Esophagus squamous epithelium (tissue), 5 donors: ENCODE measurements at places on chromosomes 1 and 21.

DNA sequence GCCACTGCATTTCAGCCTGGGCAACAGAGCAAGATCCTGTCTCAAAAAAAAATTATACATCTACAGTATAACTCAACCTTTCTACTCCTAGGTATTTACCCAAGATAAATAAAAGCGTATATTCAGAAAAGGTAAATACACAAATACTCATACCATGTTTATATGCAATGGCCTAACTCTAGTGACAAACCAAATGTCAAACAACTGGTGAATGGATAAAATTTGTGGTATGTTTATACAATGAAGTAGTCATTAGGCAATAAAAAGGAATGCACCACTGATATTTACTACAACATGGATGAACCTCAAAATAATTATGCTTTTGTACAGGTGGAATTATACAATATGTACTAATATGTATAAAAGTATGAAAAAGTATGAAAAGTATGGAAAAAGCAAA is 174.2 kb upstream of the GORAB start:
- no peak for DNase-seq

GRCh38 chr21:36615274-36615964 is 83.5 kb upstream of the SIM2 start:
- DNase-seq, result no peak

DNA sequence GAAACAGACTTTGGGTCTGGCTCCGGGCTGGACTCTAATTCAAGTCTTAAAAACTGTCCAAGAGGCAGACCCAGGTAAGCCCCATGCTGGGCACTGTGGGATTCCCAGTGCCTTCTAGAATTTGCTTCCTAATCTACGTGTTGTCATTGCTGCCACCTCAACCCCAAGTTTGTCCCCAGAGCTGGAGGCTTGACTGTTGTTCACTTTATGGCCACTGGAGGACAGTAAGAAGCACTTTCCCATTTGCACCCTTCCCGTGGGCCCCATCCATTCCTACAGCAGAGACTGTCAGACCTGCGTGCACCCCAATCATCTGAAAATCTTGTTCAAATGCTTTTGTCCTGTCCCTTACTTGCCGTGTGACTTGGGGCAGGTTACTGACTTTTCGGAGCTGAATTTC is 29.4 kb upstream of the VASH2 start:
- no peak for DNase-seq

DNA sequence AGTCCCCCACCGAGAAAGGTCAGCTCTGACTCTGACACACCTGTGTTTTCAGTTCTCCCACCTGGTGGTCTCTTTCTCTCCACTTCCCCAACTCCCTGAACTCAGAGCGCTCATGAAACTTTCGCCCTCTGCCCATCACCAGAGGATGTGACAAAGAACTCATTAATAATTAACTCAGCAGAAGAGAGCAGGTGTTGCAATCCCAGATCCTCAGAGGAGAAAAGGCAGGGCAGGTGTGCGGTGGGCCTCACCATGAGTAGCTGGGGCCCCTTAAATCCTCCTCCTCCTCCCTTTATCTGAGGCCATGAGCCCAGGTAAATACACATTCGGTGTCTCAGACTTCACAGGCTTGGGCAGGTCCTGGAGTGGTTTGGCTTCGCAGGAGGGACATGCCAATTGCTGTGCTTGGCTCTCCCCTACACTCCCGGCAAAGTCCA is 1.7 kb upstream of the LAMB3 start:
- DNase-seq, result no peak

GRCh38 chr1:46184920-46185658 is 8.8 kb upstream of the P3R3URF start:
- DNase-seq, result no peak

DNA sequence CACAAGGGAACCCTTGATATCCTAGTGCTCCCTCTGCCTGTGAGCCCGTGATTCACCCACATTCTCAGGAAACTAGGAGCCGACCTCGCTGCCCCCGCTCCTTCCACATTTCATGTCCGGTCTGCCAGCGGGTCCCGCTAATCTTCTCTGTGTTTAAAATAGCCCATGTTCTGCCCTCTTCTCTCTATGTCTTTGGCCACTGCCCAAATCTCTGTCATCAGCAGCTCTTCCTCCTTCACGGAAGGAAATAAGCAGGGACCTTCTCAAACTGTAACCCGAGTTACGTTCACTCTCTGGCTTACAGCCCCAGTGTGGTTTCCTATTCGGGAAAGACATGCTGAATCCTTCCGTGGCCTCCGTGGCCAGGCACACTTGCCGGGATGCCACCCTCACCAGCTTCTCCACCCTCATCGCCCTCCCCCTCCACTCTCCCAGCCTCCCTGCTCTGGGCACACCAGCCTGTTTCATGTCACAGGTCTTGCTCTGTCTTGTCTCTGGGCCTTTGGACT is 21.1 kb upstream of the UBXN10 start:
- DNase-seq, result no peak

- no peak for DNase-seq
These were observed 17.0 kb upstream of the NGF start for GRCh38 chr1:115355069-115355468.

- no peak for DNase-seq
These were observed 242.0 kb downstream of the RHOU start for GRCh38 chr1:228977307-228977706.

DNA sequence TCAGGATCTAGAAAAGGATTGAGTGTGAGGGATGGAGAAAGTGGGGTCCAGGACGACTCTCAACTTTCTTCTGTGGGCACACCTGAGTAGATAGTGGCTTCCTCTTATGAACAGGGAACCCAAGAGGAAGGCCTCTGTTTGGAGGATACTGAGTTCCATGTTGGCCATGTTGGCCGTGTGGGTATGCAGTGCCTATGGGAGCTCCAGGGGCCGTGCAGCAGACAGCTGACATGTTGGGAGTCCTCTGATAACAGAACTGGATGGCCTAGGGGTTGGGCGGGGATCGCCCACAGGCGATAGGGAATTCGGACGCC is 43.0 kb downstream of the TMEM53 start:
- DNase-seq, result no peak

- no peak for DNase-seq
These were observed 11.4 kb downstream of the FASLG start for GRCh38 chr1:172670316-172670715.

GRCh38 chr1:28246427-28246832 is 10.5 kb downstream of the ATP5IF1 start:
- DNase-seq, result no peak

DNA sequence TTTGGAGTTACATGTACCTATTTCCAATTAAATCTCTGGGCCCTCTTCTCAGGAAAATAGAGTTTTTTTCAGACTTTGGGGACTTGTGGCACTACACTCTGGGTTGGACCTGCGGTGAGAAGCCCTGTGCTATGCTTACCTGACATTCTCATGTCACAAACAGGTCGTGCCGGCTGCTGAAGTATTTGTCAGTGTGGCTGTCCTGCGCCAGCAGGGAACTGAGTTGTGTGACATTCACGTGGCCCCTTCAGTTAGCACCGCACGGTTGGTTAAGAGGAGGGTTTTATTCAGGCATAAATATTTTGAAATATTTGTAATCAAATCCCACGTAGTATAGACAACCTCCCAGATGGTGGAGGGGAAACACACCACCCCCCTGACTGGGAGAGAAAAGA is 6.3 kb upstream of the COL6A2 start:
- DNase-seq, result no peak

- no peak for DNase-seq
These were observed 49.9 kb upstream of the GUCA2A start for GRCh38 chr1:42214447-42214871.

DNA sequence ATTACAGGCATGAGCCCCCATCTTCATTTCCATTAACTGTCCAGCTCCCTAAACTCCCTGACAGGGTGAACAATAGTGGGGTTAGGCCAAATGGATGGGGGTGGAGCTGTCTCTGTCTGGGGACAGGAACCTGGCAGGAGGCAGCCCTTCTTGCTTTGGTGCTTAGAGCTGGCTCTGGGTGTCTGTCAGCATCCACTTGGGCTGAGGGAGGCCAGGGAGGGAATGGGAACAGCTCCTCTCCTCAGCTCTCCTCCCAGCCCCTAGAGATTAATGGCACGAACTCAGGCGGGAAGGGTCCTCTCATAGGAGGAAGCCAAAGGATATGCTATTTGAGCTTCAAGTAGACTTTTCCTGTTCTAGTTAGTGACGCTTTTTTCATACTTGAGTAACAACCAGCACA is 11.1 kb upstream of the ETV3L start:
- no peak for DNase-seq

GRCh38 chr1:28193701-28194161 is 17.2 kb upstream of the PTAFR start:
- no peak for DNase-seq

- no peak for DNase-seq
These were observed 413.4 kb upstream of the ADAMTS5 start for GRCh38 chr21:27380303-27380702.

DNA sequence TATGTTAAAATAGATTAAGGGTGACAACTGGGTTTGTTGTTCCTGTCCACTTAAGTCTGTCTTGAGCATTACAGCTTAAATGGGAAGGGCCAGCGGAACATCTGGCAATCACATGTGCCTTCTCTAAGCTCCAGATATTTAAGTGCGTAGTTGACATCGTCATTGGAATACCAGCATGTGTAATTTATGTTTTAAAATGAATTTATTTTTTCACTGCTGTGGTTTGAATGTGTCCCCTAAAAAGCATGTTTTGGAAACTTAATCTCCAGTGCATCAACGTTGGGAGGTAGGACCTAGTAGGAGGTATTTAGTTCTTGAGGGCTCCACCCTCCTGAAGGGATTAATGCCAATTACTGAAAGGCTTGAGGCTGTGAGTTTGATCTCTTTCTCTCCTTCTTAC is 13.4 kb downstream of the ZCCHC17 start:
- no peak for DNase-seq

- no peak for DNase-seq
These were observed 102.8 kb upstream of the COL24A1 start for GRCh38 chr1:86259390-86259789.

- DNase-seq, result no peak
These were observed 13.8 kb downstream of the INTS7 start for GRCh38 chr1:212021563-212021962.

- DNase-seq, result no peak
These were observed 1.4 kb downstream of the RAVER2 start for GRCh38 chr1:64745986-64746940.

DNA sequence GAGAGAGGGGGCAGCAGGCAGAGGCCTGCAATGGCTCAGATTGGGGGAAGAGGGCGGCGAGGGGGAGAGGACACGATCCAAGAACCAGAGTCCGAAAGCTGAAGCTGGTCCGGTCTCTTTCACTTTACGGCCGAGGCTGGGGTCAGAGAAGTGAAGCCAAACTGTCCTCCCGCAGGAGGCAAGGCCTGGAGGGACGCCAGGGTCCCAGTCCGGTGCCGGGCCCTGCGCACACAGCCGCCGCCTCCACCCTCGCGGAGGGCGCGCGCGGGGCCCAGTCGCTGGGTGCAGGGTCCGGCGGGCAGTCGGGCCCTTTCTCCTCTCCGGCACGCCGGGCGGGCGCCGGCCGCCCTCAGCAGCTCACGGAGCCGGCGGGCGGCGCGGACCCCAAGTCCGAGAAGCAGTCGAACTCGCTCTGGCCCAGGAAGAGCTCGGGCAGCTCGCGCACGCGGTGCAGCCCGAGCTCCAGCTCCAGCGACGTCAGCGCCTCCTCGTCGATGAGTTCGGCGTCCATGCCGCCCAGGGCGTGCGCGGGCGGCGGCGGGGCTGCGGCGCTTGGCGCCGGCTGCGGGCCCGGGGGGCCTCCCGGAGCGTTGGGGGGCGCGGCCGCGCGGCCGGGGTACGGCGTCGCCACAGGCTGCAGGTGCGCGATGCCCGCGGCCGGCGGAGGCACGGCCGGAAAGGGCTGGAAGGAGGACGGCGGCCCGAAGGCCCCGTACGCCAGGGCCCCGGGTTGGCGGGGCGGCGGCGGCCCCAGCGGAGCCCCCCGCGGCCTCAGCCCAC is 749 bp downstream of the CITED4 start:
- DNase-seq, result no peak

DNA sequence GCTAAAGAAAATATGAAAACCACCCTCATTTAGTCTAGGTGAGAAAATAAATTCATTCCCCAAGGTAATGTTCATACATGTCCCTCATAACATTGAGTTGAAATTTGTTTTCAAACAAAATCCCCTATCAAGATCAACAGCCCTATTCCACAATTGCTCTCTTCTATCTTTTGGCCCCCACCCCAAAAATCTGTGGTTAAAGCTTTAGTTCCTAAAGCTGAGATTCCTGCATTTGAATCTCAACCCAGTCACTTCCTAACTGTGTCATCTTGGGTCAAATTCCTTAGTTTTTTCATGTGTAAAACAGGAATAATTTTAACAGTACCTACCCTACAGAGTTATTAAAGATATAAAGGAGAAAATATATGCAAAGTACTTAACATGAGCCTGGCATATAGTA is 22.0 kb downstream of the KIAA0319L start:
- DNase-seq, result no peak

- DNase-seq, result no peak
These were observed 25.7 kb downstream of the DIO1 start for GRCh38 chr1:53919675-53920066.

DNA sequence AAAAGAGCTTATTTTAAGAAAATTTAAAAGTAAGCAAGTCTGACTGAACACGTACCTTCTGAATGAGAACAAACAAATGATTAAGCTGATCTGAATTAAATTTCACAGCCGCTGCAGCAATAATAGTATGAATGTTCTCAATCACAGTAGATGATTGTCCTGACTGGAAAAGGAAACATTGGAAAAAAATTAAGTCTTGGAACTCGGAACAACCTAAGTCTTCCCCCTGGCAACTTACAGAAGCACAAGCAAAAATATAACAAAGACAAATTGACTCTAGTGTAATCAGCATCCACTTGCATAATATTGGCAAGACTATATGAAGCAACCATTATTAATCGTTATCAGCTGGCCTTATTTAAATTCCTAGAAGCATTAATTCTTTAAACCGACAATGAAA is 60.5 kb downstream of the USP24 start:
- DNase-seq, result no peak

GRCh38 chr1:205301205-205301821 is 20.2 kb downstream of the NUAK2 start:
- DNase-seq, result no peak

DNA sequence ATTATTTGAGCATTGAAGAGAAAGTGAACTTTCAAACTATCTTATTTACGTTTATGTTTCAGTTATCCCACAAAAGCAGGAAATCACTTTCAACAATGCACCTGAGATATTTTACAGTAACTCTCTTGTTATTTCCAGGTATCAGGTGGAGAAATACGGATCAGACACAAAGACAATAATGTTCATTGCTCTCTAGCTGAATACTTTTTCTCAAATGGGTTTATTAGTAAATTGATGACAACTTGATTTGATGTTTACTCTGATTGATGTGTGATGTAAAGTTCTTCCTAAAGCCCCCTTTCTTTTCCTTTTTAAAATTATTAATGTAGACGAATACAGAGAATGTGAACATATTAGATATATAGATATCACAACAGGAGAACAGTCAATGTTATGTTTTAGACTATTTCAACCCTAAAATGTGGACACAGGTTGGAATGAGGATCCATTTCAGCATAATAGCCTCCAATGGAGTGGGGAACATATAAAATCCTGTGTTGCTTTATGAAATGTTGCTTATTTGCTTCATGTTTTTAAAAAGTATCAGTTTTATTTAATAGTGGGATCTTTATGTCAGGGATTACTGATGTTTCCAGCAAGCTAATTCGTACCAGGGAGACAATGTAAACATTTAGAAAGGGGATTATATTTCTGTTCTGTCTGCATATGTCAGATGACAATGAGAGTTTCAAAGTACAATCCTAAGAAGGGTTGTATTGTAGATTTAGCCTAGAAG is 1522.3 kb upstream of the TPTE start:
- DNase-seq, result no peak

GRCh38 chr1:47650205-47650604 is 212.4 kb downstream of the FOXD2 start:
- no peak for DNase-seq

GRCh38 chr1:171061425-171062143 is 29.1 kb upstream of the FMO3 start:
- DNase-seq, result no peak

- no peak for DNase-seq
These were observed 5.1 kb downstream of the TMEM201 start for GRCh38 chr1:9593492-9594465.
